Esophagus muscularis mucosa (tissue), 4 donors: ENCODE measurements at places on chromosomes 7 and 10. TPM values are rescaled to one million over a fixed set of nuclear protein-coding genes. Genes with fewer than 3 reads are reported as not detected.

Gene KIAA1217
- total RNA-seq, result 10.1 TPM

Gene KEL
- not detected for total RNA-seq

Gene CFAP46
- under 0.01 TPM for total RNA-seq

Gene MMRN2
- total RNA-seq, result 85.9 TPM

Gene FAM149B1
- 14.1 TPM for total RNA-seq

Gene PLXNA4
- 5.0 TPM for total RNA-seq

DNA sequence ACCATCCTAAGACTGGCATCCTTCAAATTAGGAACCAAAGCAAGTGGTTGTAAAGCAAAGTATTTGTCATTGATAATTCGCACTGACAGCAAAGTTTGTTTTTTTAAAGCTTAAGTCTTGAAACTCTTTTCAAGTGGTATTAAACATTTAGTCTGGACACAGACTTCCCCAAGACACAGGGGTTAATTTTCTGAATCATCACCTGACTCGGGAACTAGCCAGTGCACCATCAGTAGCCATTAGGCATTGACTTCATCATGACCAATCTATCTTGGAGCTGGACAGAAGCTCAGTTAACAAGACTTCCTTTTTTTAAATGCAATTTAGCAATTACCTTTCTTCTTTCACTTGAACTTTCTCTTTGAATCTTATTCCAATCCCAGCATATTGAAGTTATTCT is 210.6 kb downstream of the ZNF365 start:
- no peak for DNase-seq

DNA sequence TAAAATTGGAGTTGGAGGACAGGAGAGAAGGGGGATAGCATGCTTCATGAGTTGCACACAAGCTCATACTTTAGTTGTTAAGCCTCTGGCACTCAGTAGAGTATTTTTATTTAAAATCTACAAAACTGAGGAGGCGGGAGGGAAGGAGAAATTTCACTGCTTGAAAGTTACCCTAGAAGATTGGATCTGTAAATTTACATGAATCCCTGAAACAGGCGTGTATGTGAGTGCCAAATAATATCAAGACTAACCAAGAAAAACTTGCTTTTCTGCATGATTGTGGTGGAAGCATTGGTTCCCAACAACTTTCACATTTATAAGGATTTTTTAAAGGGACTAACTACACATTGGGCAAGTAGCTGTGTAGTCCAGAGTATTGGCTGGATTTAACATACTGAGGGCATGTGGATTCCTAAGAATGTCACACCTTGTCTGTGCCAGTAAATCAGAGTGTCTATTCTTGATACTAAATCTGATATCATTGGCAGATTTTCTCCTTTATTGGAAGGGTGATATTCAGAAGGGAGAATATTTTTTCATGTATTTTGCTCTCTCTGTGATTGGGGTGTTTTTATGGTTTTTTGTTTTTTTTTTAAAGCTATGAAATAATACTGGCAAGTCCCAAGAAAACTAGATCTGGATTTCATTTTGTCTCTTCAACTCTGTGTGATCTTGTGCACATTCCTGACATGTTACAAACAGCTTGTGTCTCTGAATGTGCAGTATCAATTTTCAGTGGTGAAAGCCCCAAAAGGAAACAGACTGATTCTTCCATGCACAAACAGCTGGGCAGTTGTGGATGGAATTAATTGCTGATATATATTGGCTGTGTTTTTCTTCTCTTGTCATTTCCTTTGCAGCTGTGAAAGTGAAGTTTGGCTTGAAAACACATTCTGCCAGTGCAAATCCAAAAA is 67.2 kb downstream of the ADD3 start:
- DNase-seq, result no peak

DNA sequence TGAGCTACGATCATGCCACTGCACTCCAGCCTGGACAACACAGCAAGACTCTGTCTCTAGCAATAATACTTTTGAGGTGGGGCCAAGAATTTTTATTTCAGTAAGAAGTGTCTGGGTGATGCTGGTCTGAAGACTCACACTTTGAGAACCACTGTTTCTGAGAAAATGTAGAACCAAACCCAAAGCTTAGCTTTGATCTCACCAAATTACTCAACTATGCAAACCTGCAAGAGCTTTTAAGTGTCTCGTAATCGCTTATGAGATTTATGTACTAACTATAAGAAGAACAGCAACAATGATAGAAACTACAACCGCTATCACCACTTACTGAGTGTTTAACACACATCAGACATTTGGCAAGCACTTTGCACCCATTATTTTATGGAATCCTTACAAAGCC is 29.5 kb downstream of the APBB1IP start:
- peak; percentile 50 for DNase-seq

DNA sequence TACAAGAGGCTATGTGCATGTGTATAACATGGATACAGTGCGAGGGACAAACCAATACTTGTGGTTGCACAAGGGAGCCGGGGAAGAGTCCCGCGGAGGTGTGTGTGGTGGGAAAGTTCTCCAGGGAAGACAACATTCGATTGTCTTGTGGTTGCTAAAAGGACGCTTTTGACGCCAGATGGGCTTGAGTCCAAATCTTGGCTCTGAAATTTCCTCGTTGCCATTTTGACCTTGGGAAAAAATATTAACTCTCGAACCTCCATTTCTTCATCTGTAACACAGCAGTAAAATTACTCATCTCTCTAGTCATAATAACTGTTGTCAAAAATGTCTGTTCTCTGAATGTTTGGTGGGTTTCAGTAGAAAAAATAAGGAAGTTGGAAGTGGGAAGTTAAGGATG is 16.5 kb downstream of the PLXDC2 start:
- no peak for DNase-seq

GRCh38 chr7:151490456-151491105 is 29.1 kb downstream of the RHEB start:
- DNase-seq, result no peak

DNA sequence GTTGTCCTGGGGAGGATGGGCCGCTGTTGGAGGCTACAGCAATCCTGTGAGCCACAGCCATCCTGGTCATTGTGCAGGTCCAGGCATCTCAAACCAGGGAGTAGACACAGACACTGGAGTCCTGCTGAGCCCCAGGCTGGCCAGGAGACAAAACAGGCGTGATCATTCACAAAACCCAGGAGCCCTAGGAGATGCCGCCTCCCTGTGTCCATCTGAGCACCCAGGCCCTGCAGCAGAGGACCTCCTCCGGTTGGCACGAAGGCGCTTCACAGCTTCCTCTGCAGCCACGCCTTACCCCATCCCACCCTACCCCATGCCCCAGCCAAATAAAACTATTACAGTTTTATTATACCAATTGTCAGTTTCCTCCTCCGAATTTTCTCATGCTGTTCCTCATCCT is 183.6 kb downstream of the PLXNA4 start:
- DNase-seq, result no peak

DNA sequence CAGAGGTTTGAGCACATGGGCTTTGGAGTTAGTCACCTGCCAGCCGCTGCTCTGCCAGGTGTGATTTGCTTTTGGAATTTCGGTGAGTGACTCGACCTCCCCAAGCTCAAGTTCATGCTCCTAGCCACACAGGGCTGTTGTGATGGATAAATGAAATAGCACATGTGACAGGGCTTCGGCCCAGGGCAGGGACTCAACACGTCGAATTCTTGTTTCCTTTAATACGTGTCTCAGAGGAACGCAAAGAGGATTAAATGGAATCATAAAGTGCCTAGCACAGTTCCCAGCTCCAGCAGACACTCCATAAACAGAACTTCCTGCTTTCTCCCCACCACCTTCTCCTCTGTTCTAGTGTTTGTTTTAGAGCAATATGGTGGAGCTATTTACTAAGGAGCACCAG is 88.3 kb upstream of the CHST15 start:
- no peak for DNase-seq

GRCh38 chr7:30145426-30145970 is 10.7 kb downstream of the MTURN start:
- no peak for DNase-seq

DNA sequence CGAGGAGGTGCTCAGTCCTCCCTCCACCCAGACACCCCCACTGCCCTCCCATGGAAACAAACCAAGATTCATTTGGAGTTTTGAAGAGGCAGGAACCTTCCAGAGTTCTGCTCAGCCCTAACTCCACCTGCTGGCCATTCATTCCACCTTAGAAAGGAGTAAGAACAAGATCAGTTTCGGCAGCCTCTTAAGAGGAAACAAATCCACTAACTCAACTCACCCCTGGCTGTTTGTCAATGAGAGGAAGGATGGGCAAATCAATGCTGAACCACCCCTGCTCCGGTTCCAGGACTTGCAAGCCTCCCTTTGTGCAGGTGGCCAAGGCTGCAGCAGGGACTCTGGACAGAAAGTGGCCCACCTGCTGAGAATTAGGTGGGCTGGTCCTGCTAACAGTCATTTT is 26.2 kb downstream of the CCDC3 start:
- DNase-seq, result no peak

DNA sequence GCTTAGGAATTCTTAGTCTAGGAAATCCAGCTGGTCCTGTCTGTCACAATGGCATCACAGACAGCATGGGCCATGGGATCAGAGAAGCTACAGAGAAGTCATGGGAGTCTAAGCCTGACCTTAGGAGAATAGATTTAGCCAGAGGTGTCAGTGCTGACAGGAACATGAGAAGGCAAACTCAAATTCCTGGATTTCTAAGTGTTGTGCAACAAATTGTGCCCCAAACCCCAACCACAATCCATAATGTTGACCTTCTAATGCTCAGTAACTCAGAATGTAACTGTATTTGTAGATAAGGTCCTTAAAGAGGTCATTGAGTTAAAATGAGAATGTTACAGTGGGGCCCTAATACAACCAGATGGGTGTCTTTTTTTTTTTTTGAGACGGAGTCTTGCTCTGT is 95.9 kb upstream of the RHOBTB1 start:
- DNase-seq, result no peak

DNA sequence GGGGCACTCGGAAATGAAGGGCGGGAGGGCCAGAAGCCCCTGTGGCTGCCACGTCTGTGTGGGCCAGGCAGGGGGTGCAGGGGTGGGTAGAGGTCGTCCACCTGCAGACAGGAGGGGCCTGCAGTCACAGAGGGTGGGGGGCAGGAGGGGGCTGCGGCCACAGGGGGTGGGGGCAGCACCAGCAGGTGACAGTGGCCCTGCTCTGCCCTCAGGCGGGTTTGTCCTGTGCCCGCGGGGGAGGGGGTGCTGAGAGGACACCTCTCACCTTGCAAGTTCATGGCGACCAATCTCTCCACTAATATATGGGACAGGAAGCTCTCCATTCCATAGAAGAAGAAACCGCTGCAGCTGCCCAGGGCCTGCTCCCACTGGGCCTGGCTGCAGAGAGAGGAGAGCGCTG is 26.6 kb upstream of the NKX6-2 start:
- DNase-seq, result no peak

GRCh38 chr10:5453749-5454489 is 41.6 kb downstream of the NET1 start:
- DNase-seq, result no peak
